Dermis lymphatic vessel endothelial cell (primary cell): ENCODE measurements at places on chromosomes 3 and 15. TPM values are rescaled to one million over a fixed set of nuclear protein-coding genes. Genes with fewer than 3 reads are reported as not detected.

The WDR49 gene
- 0.11 and 0.17 TPM in 2 replicates for total RNA-seq

The DUOXA2 gene
- not detected in 2 replicates for total RNA-seq

The CCDC191 gene
- 1.3 and 1.9 TPM in 2 replicates for total RNA-seq

The CXCR6 gene
- total RNA-seq: 0.09 TPM in 1 of 2 replicates, not detected in the other

The CHRFAM7A gene
- total RNA-seq: 0.60 and 1.6 TPM in 2 replicates

The PATL2 gene
- 0.09 and 0.11 TPM in 2 replicates for total RNA-seq

The EFCAB12 gene
- total RNA-seq: under 0.01 and 0.11 TPM in 2 replicates

The SEMA3B gene
- total RNA-seq: 0.54 and 0.86 TPM in 2 replicates

The INAFM2 gene
- 17.6 and 28.2 TPM in 2 replicates for total RNA-seq

The BCL6 gene
- 1.3 and 2.5 TPM in 2 replicates for total RNA-seq

The ZCWPW2 gene
- total RNA-seq: 0.22 and 0.43 TPM in 2 replicates

The LINGO1 gene
- 0.09 and 0.33 TPM in 2 replicates for total RNA-seq

The NANOGP8 gene
- total RNA-seq: not detected in 2 replicates

The MUC13 gene
- total RNA-seq: not detected in 2 replicates

The CCNB2 gene
- total RNA-seq: 6.8 and 9.1 TPM in 2 replicates

The GBE1 gene
- 52.9 and 77.0 TPM in 2 replicates for total RNA-seq

The LMAN1L gene
- not detected in 2 replicates for total RNA-seq

The STRIT1 gene
- total RNA-seq: not detected in 2 replicates

The SLC51B gene
- not detected in 2 replicates for total RNA-seq

The ATP10A gene
- 0.09 and 0.54 TPM in 2 replicates for total RNA-seq

The TBC1D23 gene
- total RNA-seq: 35.3 and 40.9 TPM in 2 replicates

The XCR1 gene
- total RNA-seq: not detected in 2 replicates

The FETUB gene
- not detected in 2 replicates for total RNA-seq

The TTBK2 gene
- 10.4 and 11.9 TPM in 2 replicates for total RNA-seq

The TM6SF1 gene
- total RNA-seq: 19.7 and 30.3 TPM in 2 replicates

The CAPN3 gene
- total RNA-seq: 0.65 and 0.69 TPM in 2 replicates

The APBA2 gene
- total RNA-seq: 40.9 and 41.3 TPM in 2 replicates

The MITF gene
- total RNA-seq: 4.7 and 7.8 TPM in 2 replicates

The CCDC9B gene
- total RNA-seq: 11.8 and 12.4 TPM in 2 replicates

The PPP4R2 gene
- total RNA-seq: 63.1 and 86.5 TPM in 2 replicates

The ITPKA gene
- total RNA-seq: 0.09 and 0.11 TPM in 2 replicates

The CYP11A1 gene
- total RNA-seq: not detected in 2 replicates

The TFRC gene
- 101 and 134 TPM in 2 replicates for total RNA-seq

The SAMMSON gene
- total RNA-seq: not detected in 2 replicates

The PLA2G4D gene
- not detected in 2 replicates for total RNA-seq

The SAMD7 gene
- not detected in 2 replicates for total RNA-seq

The NGLY1 gene
- 22.4 and 30.5 TPM in 2 replicates for total RNA-seq

The PSTPIP1 gene
- not detected in 2 replicates for total RNA-seq

The EPHB1 gene
- total RNA-seq: 1.6 and 2.1 TPM in 2 replicates

The LRRC28 gene
- 12.1 and 14.2 TPM in 2 replicates for total RNA-seq

The GHSR gene
- not detected in 2 replicates for total RNA-seq

The SLCO3A1 gene
- 0.33 and 1.1 TPM in 2 replicates for total RNA-seq

The LIPH gene
- total RNA-seq: under 0.01 and 0.11 TPM in 2 replicates

The MCTP2 gene
- 3.1 and 11.3 TPM in 2 replicates for total RNA-seq

The CPA3 gene
- total RNA-seq: not detected in 2 replicates

The TRPM1 gene
- total RNA-seq: 0.11 TPM in 1 of 2 replicates, not detected in the other

The SCN5A gene
- 9.8 and 12.4 TPM in 2 replicates for total RNA-seq

The ATP13A5 gene
- total RNA-seq: not detected in 2 replicates

The HAPLN3 gene
- 66.3 and 102 TPM in 2 replicates for total RNA-seq

The GTF2A2 gene
- 34.9 and 44.6 TPM in 2 replicates for total RNA-seq

The CPLX3 gene
- not detected in 2 replicates for total RNA-seq

The BNC1 gene
- 1.1 and 2.8 TPM in 2 replicates for total RNA-seq

The FGF12 gene
- 1.4 and 2.8 TPM in 2 replicates for total RNA-seq

The OCA2 gene
- not detected in 2 replicates for total RNA-seq

The TPRG1 gene
- 0.09 and 0.43 TPM in 2 replicates for total RNA-seq

The LZTFL1 gene
- 7.6 and 13.8 TPM in 2 replicates for total RNA-seq

The REC114 gene
- total RNA-seq: not detected in 2 replicates

The PRTG gene
- total RNA-seq: 0.54 and 2.6 TPM in 2 replicates
